Right hindlimb (tissue), 1 donor: ENCODE measurements at places on chromosomes 3 and 15.
A peak's percentile ranks its signal among the peaks of the same experiment; 100 is the strongest.

DNA sequence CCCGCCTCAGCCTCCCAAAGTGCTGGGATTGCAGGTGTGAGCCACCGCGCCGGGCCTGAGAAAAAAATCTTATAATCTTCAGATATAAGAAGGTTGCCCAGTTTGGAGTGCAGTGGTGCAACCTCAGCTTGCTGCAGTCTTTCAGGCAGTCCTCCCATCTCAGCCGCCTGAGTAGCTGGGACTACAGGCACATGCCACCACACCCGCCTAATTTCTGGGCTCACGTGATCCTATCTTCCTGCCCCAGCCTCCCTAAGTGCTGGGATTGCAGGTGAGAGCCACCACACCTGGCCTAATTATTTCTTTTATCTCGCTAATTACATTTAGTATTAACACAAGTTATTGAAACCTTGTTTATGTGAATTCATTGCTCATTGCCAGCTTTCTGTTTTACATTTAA, 13.5 kb downstream of the PAK2 start:
- no peak for DNase-seq

DNA sequence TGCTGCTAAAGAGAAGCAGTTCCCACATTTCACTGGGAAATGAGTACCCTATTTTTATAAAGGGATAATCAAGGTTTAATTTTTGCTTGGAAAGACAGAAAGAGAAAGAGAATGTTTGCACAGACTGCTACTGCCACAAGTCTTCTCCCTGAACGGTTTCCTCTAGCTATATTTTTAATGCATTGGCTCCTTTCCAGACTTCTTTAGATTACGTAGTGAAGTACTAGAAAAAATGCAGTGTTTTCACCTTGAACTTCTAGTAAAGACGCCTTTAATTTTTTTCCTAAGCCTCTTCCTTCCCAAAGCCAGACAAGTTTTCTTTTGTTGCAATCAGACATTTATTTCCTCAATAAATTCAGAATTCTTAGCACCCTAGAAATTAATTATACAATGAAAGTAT, 248.3 kb upstream of the CCDC54 start:
- DNase-seq: no peak

GRCh38 chr15:50065279-50065678, 53.8 kb downstream of the ATP8B4 start:
- DNase-seq: no peak

DNA sequence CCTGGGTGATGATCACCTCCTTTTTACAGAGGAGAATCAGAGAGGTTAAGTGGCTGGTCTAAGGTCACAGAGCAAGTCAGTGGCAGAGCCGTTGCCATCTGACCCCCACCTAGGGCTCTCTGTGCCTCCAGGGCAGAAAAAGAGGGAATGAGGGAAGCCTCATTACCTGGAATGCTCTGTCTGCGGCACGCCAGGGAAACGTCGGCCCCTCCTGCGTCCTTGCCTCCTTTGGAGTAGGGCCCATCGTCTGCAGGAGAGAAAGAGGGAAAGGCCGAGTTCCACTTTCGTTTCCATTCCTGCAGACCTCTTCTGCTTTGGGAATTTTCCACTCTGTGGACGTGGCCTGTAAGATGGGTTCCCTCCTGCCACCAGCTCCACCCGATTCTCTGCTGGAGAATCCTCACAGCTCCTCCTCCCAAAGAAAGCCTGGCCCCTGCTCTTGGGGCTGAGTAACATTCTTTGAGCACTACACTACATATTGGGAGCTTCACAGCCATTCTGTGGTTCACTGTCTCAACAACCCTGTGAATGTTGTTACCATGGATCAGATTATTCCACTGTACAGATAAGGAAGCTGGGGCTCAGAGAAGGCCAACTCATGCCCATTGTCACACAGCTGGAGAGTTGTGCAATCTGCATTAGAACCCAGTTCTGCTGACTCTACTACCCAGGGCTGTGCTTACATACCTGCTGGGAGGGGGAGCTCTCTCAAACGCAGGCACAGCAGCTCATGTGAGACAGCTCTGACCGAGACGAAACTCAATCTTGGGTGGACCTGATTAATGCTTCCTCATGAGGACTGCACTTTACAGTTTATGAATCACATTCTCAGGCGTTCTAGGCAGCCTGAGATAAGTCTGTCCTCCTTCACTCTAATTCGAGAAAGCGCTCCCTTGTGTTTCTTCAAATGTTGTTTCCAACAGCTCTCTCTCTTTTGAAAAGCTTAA, 14.2 kb downstream of the GRIP2 start:
- DNase-seq: peak; percentile 52

- DNase-seq: no peak
Observed at GRCh38 chr3:74039105-74039504, 414.4 kb upstream of the PDZRN3 start.

DNA sequence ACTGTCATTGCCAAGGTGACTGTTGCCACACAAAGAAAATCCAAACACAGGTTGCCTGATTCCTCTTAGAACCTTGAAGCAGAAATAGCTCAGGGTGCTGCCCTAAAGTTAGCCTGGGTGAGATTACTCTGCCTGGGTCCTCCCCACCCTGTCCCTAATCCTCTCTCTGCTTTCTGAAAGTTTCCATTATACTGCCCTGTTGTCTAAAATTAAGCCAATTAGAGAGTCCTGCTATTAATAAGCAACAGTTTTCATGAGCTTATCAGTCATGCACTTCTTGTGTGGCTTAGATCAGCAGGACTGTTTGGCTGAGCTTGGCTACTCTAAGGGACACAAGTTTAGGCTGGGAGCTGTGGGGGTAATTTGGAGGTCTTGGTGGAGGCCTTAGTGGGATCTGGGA, 334.7 kb upstream of the LRRFIP2 start:
- no peak for DNase-seq

DNA sequence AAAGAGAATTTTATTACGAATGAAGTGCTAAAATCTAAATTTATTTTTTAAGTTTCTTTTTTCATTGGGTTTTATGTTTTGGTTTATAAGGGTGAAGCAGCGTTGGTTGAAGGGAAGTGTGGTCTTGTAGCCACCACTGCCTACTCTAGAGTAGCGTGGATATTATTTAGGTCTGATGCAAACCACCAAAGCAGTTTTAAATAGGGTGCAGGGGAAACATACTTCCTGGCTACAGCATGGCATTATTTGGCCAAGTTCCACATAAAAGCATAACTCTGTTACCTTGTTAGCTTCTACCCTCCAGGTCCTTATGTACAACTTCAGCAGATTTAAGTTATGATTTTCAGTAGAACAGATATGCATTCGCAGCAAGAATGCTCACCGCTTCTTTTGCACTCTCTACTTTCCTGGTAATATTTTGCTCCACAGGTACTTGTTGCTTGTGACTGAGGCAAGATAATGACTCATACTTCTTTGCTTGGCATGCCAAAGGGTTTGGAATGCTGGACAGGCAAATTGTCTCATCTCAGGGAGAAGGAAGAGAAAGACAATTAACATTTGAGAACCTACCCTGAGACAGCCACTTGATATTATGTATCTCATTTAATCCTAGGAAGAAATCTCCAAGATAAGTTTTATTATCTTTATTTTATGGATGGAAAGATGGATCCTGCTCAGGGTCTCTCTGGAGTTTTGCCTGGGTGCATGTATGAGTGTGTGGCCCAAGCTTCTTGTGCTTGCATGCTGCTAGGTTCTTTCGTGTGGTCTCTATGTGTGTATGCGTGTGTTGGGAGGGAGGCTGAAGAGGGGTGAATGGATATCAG, 5.4 kb downstream of the TGFBR2 start:
- no peak for DNase-seq

DNA sequence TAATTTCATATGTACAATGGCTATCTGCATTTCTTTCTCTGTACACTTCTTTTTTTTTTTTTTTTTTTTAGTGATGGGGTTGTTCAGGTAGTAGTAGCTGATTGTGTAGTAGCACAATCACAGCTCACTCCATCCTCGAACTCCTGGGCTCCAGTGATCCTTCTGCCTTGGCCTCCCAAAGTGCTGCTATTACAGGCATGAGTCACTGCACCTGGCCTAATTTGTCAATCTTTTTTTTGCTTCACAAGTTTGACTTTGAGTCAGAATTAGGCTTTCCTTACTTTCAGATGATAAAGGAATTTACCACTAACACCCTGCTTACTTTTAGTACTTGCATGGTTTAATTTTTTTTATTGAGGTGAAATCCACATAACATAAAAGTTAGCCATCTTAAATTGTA, 28.0 kb downstream of the MAP1A start:
- no peak for DNase-seq

DNA sequence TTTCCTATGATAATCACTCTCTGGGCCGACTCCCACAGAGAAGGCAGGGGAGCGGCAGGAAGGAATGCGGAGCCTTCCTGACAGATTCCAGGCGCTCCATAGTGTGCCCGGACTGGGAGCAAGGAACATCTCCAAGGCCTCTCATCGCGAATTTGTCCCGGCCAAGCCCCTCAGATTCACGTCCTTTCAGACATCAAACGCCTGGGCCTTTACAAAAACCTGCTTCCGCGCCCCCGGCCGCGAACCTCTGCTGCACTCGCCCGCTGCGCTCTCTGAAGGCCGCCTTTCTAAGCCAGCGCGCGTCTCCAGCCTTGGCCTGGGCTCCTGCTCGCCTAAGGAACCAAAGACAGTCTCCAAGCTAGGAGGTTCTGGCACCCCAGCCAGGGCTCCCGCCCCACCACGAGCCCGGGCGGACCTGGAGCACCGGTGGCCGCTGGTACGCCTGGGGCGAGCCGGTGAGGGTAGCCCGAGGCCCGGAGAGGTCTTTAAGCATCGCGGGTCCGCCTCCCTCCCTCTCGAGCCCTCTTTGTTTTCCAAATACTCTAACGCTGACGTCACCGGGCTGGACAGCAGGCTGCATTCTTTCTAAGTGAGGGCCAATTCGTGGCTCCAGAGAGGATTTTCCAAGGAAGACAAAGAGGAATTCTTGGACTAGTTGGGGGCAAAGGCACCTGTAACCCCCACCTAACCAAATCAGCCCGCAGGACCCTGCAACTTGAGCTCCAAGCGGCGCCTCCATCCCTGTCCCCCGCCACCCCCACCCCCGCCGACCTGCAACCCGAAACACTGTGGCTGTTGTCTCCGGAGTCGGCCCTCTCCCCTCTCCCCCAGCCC, 759 bp downstream of the AMOTL2 start:
- peak; percentile 93 for DNase-seq
